ENCODE measurements at places on chromosomes 1 and 21.
A peak's percentile ranks its signal among the peaks of the same experiment; 100 is the strongest.

- no peak for DNase-seq
Measured at GRCh38 chr1:58812926-58813325, 29.1 kb upstream of the JUN start.

DNA sequence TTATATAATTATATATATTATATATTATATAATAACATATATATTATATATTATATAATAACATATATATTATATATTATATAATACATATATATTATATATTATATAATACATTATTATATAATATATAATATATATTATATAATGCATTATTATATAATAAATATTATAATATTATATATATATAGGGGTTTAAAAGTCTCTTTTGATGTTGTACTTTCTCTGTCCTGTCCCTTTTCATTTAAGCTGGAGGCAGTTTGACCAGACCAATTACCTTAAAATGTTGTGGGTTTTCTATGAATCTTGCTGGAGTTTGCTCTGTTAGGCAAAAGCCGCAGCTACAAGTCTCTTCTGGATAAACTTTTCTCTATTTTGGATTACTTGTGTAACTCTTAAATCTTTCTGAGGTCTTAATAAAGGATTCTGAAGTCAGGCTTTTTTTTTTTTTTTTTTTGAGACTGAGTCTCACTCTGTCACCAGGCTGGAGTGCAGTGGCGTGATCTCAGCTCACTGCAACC lies 22.2 kb upstream of the KIF1B start:
- peak; percentile 59 for DNase-seq

DNA sequence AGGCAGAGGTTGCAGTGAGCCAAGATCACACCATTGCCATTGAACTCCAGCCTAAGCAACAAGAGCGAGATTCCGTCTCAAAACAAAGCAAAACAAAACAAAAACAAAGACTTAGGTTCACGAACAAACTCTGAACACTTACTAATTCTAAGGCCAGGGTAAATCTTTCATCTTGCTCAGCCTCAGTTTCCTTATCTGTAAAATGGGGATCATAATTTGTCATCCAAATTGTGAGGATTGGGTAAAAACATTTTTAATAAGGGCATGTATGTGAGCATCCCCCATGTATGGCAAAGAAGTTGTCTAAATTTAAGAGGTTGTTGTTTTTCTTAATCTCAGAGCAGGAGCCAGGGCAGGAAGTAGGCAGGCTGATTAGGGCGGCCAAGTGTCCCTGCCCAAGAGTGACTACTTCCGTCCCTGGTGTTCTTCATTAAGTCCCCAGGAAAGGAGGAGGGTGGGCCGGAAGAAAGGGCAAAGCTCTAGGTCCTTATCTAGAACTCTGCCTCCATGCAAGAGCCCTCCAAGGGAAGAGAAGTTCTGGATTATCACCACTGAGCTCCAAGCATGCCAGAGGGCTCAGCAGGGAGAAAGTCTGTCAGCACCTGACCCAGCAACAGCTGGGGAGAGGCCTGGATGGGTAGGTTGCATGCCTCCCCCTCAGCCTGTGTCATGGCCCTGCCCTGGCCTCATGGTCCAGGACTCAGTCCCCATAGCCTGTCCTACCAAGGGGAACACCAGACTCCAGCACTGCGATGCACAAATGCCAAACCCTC lies 49.9 kb upstream of the CLIC4 start:
- peak; percentile 84 for DNase-seq

DNA sequence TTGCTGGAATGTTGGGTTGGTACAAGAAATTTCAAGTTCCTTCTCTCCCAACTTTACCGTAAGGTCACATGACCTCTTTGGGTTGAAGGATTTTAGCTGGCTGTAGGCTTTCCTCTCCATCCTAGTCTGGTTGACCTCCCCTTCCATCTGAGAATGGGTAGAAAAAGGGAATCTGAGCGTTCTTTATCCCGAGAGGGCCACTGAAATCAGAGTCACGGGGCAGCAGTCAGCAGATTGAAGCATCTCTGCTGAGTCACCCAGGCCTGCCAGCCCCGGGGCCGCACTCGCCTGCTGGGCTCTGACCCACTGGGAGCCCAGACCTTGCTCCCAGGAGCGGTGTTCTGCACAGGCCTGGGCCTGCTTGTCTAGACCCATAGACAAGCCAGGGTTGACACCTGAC lies 31.0 kb downstream of the TMCC2 start:
- no peak for DNase-seq

GRCh38 chr1:102531036-102531435 lies 534.3 kb upstream of the OLFM3 start:
- no peak for DNase-seq

DNA sequence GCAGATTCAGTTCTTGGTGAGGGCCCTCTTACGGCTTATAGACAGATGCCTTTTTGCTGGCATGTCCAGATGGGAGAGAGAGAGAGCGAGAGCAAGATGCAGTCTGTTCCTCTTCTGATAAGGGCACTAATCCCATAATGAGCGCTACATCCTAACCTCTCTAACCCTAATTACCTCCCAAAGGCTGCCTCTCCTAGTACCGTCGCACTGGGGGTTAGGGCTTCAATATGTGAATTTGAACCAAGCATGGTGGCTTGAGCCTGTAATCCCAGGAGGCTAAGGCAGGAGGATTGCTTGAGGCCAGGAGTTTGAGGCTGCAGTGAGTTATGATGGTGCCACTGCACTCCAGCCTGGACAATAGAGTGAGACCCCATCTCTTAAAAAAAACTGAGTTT lies 10.5 kb upstream of the SDE2 start:
- no peak for DNase-seq

- DNase-seq: no peak
Measured at GRCh38 chr1:220385158-220385557, 112.9 kb upstream of the RAB3GAP2 start.
